ENCODE measurements at places on chromosomes 7 and 10. TPM values are rescaled to one million over a fixed set of nuclear protein-coding genes. Genes with fewer than 3 reads are reported as not detected.

DNA sequence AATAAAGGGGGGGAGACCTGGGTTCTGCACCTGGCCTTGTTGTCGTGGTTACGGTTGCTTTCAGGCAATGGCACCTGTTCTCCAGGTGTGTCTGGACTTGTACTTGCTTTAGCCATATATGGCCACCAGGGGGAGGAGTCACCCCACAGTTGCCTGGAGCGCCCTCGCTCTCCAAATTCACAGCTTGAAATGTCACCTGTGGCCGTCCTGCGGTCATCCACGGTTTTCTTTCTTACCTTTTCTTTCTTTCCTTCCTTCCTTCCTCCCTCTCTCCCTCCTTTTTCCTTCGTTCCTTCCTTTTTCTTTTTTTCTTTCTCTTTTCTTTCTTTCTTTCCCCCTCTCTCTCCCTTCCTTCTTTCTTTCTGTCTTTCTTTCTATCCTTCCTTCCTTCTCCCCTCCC is 157.2 kb upstream of the ZNF92 start:
- peak; percentile 86 for DNase-seq
- no peaks in the 10 kb centered on the region for H3K36me3 ChIP-seq
- H3K4me3 ChIP-seq, result no peak overlapping the region
- no peaks in the 10 kb centered on the region for H3K4me1 ChIP-seq
- no peaks in the 10 kb centered on the region for H3K27me3 ChIP-seq

DNA sequence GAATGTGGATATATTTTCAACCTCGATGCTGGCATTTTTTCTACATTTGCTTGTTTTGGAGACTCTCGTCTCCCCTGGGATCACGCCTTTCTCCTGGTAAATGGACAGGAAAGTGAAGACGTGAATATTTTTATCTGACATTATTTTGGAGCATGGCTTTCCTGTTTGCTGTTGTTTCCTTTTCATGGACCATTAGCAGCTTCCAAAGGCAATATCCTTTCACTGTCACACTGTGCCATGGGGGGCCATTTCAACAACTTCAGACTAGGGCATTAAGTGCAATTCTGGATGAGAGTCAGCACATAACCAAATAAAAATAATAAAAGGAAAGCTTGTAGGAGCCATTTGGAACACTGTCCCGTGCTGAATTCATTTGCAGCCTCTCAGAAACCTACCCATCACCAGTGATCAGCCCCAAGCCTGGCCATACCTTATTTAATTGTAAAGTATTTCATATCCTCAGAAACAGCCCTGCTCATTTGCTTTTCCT is 75.9 kb upstream of the NEUROD6 start:
- no peak overlapping the region for H3K4me3 ChIP-seq
- no peaks in the 10 kb centered on the region for H3K4me1 ChIP-seq
- H3K27me3 ChIP-seq, result no peaks in the 10 kb centered on the region
- no peak for DNase-seq
- no peaks in the 10 kb centered on the region for H3K36me3 ChIP-seq

DNA sequence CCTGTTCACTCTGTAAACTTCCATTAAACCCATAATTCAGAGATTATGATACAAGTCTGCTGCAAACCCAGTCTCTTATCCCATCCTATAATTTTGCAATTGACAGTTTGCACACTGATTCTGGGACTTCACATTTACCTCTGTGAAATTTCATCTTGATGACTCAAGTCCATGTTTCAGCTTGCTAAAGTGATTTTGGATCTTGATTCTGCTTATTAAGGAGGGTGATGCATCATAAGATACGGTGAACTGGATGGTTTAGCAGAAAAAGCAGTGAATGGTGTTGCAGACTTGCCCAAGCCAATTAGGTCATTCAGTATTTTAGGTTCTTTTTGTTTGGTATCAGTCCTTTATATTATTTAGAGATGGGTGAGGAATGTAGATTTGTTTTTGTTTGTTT is 125.5 kb upstream of the PODXL start:
- H3K4me1 ChIP-seq, result no peaks in the 10 kb centered on the region
- no peak overlapping the region for H3K27ac ChIP-seq
- H3K27me3 ChIP-seq, result no peaks in the 10 kb centered on the region
- no peak for DNase-seq

GRCh38 chr7:34225193-34225592 is 319.9 kb downstream of the BMPER start:
- DNase-seq, result no peak
- no peak overlapping the region for H3K27ac ChIP-seq
- no peaks in the 10 kb centered on the region for H3K4me1 ChIP-seq

DNA sequence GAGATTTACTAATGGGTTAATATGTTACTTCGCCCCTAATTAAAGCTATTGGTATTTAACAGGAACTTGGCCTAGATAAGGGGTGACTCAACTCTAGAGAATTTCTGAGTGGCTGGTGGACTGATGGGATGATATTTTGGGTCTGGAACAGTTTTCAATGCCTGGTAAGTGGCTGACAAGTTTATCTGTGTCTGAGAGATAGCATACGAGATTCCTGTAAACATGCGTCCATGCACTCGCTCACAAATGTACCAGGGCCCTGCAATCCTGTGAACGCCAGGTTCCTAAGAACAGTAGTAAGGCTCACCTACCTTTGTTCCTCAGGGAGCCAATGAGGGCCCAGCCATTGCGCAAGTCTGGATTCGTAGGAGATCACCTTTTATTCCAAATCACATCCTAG is 683.8 kb upstream of the ANKRD30A start:
- no peak overlapping the region for H3K4me3 ChIP-seq
- H3K27me3 ChIP-seq, result no peaks in the 10 kb centered on the region
- no peaks in the 10 kb centered on the region for H3K36me3 ChIP-seq
- H3K27ac ChIP-seq, result no peak overlapping the region
- no peak for DNase-seq

DNA sequence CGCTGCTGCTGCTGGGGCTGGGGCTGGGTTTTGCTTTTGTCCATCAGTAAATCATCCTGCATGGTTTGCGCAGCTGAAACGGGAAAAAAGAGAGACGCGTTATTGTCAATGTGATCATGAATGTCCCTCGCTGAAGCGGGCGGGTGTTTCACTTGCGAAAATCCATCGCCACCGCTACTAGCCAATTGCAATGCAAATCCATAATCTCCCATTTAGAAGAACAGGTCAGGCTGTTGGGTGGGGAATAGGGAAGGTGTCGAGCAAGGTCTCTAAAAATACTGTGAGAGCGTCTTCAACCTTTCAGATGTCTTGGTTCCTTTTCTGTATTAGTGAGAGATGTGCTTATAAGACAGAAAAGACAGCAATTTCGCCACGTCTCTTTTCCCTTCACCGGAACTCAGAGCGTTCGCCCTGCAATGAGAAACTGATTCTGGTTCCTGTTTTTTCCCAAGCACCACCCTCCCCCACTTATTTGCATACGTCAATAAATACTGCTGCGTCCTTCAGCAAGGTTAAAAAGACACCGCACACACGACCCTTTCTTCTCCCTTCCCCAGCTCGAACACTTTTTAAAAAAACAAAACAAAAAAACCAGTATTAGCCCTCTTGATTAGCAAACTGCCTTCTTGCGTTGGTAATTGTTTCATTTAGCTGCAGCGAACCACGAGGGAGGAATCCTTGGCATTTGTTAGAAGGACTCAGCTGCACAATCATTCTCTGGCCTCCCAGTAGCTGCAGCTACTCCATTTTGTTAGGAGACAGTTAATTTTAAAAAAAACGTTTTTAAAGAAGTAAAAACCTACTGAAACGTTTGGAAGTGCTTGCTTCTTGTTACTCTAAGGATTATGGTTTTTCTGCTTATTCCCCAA is 50.4 kb downstream of the CPEB3 start:
- H3K36me3 ChIP-seq, result no peaks in the 10 kb centered on the region
- DNase-seq, result peak; percentile 75
- H3K4me3 ChIP-seq, result peak overlapping the region; percentile 75
- H3K27ac ChIP-seq, result peak overlapping the region; percentile 95

Gene PGAM1
- total RNA-seq, result 197 TPM

Gene SPDYE9
- total RNA-seq, result not detected

Gene THSD7A
- 4.3 TPM for total RNA-seq

Gene CCDC201
- not detected for total RNA-seq
